ENCODE measurements at places on chromosomes 12 and 14.
A peak's percentile ranks its signal among the peaks of the same experiment; 100 is the strongest.

DNA sequence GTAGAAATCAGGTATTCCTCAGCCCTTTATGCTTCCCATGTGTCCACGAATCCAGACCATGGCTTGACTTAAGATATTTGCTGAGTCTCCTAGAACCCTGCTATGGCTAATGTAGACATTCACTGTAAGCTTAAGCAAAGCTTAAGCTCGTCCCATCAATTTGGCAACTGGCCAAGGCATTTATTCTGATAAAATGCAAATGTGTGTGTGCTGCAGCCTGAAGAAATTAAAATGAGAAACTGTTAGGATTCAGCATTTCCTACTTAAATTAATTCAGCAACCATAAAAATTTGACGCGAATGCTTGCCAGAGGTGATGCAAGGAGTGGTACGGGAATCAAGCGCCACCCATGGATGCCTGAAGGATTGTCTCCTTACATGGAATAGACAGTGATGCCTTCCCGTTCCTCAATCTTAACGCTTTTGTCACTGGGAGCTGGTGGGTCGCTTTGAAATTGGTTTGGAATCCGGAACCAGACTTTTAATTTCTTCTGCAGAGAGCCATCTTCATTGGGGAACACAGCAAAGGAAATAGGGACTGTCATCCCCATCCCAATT lies 13.2 kb downstream of the HEBP1 start:
- DNase-seq: no peak

GRCh38 chr12:211142-211465 lies 2.9 kb downstream of the SLC6A12 start:
- no peak for DNase-seq

- DNase-seq: no peak
Measured at GRCh38 chr12:113191227-113191626, 5.7 kb downstream of the RITA1 start.

DNA sequence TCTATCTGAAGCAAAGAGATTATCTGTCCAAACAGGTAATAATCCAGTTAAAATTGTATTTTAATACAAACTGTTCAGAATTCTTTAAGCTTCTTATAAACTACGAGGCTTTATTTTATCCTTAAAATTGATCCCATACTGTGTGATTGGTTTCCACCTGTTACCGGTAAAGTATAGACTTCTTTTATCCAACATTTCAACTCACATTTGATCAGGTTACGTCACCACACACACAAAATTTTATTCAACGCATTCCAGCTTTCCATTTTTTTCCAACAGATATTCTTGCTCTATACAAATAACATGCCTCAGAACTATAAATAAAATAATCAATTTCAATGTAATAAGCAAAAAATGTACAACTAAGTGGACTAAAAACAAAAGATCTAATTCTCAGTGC lies 4.5 kb downstream of the NOVA1 start:
- DNase-seq: no peak

GRCh38 chr12:34599530-34600513 lies 577.5 kb downstream of the ALG10 start:
- DNase-seq: no peak

GRCh38 chr14:105212541-105213300 lies 31.6 kb upstream of the NUDT14 start:
- no peak for DNase-seq

GRCh38 chr12:111773801-111774551 lies 7.2 kb downstream of the ALDH2 start:
- DNase-seq: peak; percentile 47

GRCh38 chr14:81400852-81401251 lies 728 bp upstream of the STON2 start:
- peak; percentile 99 for DNase-seq

GRCh38 chr12:44184499-44185206 lies 348.8 kb downstream of the TMEM117 start:
- DNase-seq: no peak
